ENCODE measurements at places on chromosomes 7 and 10. TPM values are rescaled to one million over a fixed set of nuclear protein-coding genes. Genes with fewer than 3 reads are reported as not detected.

- DNase-seq: no peak
Observed at GRCh38 chr7:44709011-44709915, 39.4 kb upstream of the ZMIZ2 start.

DNA sequence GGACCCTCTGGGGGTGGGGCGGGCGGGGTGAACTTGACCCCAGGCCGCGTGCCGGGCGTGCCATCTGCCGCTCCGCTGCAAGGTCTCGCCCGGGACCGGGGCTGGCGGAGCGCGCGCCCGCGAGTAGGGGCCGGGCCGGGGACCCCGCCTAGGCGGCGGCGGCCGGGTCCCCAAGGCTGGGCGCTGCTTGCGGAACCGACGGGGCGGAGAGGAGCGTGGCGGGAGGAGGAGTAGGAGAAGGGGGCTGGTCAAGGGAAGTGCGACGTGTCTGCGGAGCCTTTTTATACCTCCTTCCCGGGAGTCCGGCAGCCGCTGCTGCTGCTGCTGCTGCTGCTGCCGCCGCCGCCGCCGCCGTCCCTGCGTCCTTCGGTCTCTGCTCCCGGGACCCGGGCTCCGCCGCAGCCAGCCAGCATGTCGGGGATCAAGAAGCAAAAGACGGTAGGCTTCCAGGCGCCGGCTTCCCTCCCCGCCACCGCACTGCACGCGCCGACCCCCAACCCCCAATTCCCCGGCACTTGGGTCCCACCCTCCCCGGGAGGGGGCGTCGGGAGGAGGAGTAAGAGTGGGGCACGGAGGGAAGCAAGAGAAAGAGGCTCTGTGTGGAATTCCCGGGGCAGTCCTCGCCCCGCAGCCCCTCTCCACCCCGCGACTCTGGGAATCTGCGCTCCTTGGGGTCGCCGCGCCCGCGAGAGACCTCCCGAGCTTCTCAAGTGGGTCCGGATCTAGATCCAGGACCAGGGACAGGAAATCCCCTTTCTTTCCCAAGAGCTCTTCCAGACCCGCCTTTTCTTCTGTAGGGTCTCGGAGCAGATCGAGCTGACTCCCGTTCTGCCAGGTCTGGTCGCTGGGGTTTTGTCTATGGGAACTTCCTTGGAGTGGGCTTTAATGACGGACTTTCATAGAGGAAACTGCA lies at the start of gene PAPSS2:
Gene PAPSS2, plus strand, starts transcription at position 308 of the 913 bp plus-strand sequence. Its CDS starts 104 bp downstream, at position 412.
- DNase-seq: peak; percentile 23

- DNase-seq: no peak
Observed at GRCh38 chr7:54838175-54838910, 79.3 kb upstream of the SEC61G start.

GRCh38 chr10:107631876-107632275 lies 467.4 kb upstream of the SORCS1 start:
- no peak for DNase-seq

DNA sequence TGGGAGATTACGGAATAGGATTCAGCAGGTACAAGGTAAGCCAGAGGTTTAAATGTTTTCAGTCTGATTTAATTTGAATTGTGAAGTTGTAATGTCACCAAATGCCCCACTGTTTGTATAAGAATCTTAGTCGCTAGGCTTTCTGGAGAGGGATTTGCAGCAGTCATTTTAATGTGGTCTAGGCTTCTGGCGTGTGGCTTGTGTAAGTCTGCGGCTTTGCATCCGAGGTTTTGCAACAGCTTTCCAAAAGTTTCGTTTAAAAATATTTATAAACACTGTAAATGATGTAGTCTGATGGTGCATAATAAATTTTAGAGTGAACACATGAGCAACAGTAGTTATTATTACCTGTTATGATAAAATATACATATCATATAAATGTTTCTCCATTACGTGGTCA lies 26.1 kb upstream of the BHLHA15 start:
- no peak for DNase-seq

DNA sequence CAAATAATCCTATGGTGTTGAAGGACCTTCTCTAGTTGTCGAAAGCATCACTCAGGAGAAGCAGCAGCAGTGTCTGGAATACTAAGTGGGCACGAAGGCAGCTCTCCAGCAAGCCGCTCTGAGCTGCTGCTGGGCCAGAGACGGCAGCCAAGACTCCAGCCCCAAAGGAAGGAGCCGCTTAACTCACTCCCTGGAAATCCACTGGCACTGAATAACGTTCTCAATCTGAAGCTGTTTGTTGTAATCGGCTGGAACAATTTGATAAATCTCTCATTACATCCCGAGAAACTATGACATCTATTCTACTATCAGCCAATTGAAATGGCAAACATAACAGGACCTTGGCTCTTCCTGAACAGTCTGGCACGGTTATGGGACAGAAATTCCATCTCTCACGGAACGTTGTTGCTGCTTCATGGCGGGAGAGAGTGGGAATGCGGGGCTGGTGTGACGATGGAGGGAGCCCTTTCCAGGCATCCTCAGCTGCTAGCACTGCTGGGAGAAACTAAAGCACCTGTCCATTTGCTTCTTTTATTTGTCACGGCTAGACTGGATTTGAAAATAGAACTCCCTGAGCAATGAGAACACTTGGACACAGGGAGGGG lies 331.5 kb upstream of the RNF32 start:
- DNase-seq: no peak

DNA sequence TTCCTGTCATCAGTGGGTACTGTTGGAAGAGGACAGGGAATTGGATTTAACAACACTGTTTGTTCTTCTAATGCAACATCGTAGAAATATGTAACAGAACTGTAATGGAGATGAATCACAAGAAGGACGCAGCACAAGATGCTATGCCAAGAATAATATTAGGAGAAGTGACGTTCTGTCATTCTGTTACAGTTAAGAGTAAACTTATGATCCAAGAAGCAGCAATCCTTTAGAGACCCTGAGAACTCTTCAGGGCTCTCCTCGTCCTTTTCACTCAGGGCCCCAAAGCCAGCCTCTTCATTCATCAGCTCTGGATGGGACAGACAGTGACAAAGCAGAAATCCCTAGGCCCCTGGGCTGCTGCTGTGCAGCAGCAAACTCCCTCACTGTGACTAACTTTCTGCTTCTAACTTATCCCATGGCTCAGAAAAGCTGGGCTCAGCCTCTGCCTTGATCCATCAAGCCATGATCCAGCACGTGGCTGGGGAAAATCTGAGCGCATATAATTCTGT lies 8.7 kb upstream of the IL6 start:
- DNase-seq: no peak

Gene PRPS1L1
- under 0.01 TPM for total RNA-seq

Gene PVRIG
- total RNA-seq: 0.54 TPM

Gene FRMD4A
- total RNA-seq: 0.54 TPM

Gene TFR2
- total RNA-seq: 51.7 TPM

Gene UNCX
- not detected for total RNA-seq

Gene JAKMIP3
- under 0.01 TPM for total RNA-seq
